ENCODE measurements at places on chromosomes 7 and 10.
A peak's percentile ranks its signal among the peaks of the same experiment; 100 is the strongest.

DNA sequence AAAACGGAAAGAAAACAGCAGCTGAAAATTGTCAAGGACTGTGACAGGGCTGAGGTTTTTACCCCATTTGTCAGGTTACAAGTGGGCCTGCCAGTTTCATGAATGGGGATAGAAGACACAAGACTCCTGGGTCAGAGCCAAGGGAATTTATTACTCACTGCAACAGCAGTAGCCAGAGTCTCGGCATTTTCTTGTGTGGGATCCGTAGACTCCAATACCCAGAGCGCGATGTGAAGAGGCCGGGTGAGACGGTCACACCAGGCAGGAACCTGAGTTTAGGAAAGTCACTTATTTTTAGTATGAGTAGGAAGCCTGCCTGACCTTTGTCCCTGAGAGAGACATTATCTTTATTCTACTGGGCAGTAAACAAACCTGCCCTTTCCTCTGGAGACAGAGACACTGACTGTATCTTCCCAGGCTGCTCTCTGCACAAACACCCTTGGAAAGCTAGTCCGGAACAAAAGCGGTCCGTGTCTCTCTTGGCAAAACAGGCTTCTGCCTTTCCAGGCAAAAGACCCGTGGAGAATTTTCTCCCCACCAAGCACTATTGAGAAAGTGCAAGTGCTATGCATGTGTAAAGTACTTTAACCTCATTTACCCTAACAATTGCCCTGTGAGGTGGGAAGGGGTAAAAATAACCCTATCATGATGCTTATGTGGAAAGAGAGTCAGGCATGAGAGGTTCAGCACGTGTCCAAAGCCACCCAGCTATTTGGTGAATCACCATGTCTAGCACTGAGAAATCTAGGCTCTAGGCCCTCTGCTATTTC, 58.4 kb downstream of the JCAD start:
- no peak for DNase-seq

GRCh38 chr7:94452239-94452638, 57.4 kb upstream of the CASD1 start:
- no peak for DNase-seq

- no peak for DNase-seq
Measured at GRCh38 chr10:125149680-125150047, 10.7 kb downstream of the CTBP2 start.

- DNase-seq: no peak
Measured at GRCh38 chr10:109698086-109698485, 225.2 kb downstream of the XPNPEP1 start.

GRCh38 chr10:31906039-31906438, 22.6 kb downstream of the ARHGAP12 start:
- no peak for DNase-seq

GRCh38 chr7:45684910-45685618, 110.9 kb downstream of the ADCY1 start:
- DNase-seq: no peak

DNA sequence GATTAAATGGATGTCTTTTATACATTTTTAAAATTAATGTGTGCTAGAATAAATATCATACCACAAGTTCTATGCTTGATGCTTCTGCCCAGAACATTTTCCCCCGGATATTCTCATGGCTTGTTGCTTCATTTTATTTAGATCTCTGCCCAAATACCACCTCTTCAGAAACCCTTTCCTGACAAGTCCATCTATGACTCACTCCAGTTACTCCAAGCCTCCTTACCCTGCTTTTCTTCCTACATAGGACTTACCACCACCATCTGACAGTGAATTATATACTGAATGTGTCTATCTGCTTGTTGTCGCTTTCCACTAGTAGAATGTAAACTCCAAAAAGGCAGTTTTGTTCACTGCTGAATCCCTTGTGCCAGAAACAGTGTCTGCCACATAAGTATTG, 19.1 kb upstream of the ERVW-1 start:
- no peak for DNase-seq

- DNase-seq: no peak
Measured at GRCh38 chr10:58993480-58994221, 182.8 kb upstream of the PHYHIPL start.

DNA sequence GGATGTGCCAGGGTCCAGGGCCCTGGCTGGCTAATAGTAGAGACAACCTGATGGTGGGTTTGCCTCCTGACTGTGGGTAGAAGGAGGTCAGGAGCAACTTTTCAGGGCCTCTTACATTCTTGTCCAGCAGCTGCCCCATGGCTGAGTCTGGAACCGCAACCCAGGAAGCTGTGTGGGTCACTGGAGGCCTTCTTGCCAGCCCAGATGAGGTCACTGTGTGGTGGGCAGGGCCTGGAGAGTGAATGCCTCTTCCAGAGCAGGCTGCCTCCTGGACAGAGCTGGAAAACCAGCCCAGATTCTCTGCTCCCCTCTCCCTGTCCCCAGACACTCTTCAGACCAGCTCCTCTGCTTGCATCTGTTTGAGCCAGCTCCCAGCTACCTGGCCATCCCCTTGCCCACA, 43.5 kb upstream of the LEP start:
- peak; percentile 2 for DNase-seq

DNA sequence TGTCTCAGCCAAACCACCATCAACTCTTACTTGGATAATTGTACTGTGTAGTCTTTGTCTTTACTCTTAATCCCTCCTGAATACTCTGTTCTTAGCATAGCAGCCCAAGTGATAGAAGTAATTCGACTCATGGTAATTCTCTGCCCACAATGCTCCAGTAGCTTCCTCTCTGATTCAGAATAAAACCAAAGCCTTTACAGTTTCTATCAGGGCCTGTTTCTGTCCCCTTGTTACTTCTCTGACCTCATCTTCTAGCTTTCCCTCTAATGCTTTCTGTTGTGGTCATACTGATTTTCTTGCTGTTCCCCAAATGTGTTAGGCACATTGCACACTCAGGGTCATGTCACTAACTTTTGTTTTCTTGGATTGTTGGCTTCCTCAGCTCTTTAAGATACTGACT, 8.0 kb downstream of the ZNF518A start:
- no peak for DNase-seq

DNA sequence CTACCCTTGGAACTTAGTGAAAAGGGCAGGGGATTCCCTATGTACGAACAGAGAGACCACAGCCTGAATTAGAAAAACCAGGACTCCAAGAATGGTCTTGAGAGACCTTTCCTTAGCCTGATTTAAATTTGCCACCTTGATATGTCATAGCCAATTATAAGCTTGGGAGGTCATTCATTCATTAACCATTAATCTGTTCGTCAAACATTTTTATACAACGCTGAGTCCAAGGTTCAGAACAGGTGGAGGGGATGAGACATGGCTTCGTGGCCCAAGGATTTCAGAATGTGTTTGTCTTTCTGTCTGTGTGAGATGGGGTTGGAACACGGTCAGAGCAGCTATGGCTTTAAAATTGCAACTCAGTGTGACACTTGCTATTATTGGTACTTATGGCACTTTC, 158.0 kb downstream of the PAXIP1 start:
- DNase-seq: no peak

DNA sequence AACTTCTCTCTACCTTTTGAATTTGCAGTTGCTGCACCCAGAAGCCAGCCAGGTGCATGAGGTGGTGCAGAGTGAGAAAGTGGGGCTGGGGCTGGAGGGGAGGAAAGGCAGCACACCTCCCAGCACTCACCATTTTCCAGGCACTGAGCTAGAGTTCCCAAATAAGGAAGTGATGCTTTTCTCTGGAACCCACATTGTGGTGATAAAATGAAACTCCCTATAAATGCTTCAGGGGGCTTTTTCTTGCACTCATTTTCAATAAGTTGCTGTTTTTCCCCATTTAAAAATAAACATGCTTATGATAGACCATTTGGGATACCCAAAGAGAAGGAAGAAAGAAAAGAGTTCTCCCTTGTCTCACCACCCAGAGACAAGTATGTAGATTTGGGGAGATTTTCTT, 42.8 kb upstream of the TNS3 start:
- DNase-seq: no peak

DNA sequence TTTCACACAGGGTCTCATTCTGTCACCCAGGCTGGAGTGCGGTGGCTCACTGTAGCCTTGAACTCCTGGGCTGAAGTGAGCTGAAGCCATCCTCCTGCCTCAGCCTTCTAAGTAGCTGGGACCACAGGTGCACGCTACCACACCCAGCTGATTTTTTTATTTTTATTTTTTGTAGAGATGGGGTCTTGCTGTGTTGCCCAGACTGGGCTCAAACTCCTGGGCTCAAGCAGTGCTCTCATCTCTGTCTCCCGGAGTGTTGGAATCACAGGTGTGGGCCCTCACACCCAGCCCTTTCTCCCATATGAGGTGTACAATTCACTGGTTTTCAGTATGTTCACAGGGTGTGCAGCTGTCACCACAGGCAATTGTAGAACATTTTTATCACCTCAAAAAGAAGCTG, 5.2 kb downstream of the INPP5A start:
- DNase-seq: no peak

GRCh38 chr10:60877777-60878120, 66.2 kb downstream of the RHOBTB1 start:
- no peak for DNase-seq

DNA sequence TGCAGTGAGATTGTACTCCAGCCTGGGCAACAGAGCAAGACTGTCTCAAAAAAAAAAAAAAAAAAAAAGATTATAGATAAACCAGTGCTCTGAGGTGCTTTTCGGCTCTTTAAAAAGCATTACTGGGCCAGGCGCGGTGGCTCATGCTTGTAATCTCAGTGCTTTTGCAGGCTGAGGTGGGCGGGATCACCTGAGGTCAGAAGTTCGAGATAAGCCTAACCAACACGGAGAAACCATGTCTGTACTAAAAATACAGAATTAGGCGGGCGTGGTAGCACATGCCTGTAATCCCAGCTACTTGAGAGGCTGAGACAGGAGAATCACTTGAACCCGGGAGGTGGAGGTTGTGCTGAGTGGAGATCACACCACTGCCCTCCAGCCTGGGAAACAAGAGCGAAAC, 6.6 kb upstream of the HNRNPF start:
- DNase-seq: peak; percentile 38

GRCh38 chr7:130982160-130982638, 248.2 kb upstream of the KLF14 start:
- DNase-seq: peak; percentile 48

DNA sequence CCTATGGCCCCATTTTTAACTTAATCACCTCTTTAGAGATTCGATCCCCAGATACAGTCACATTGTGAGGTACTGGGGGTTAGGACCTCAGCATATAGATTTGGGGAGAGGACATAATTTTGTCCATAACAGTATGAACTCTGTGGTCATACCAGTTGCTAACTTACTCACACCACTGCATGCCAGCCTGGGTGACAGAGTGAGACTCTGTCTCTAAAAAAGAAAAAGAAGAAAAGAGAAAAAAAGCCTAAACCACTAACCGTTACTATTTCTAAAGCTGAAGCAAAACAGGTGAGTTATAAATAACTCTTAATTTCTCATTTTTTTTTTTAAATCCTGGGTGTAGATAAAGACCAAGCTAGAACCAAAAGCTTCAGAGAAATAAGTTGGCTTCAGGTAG, 155.1 kb upstream of the AUTS2 start:
- DNase-seq: no peak

DNA sequence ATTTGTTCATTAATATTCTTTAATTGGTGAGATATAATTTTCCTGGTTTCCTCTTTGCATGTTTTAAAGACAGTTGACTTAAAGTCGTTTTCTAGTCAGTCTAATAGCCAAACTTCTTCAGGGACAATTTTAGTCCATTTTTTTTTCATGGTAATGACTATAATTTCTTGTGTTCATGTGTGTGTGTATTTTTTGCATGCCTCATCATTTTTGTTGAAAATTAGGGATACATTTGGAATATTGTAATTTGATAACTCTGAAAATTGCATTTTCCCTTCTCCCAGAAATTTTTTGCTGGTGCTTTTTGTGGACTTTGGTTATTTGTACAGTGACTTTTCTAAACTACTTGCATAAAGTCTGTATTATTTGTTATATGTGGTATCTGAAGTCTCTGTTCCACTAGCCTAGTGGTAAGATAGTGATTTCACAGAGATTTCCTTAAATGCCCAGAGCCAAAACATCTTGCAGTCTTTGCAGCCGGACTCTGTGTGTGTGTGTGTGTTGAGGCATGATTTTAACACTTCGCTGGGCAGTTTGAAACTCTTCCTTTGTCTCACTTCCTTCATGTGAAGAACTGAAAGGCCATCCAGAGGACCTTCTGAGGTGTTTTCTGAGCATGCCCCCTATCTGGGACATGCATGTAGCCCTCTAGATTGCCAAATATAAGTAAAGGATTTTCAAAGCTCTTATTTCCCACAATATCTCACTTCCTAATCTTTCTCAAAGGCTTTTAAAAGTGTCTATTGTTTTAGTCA, 40.9 kb upstream of the ZNF365 start:
- no peak for DNase-seq

GRCh38 chr7:5679813-5680473, 101.5 kb downstream of the RNF216 start:
- no peak for DNase-seq

- no peak for DNase-seq
Measured at GRCh38 chr10:12946372-12946771, 55.1 kb downstream of the CCDC3 start.

- DNase-seq: no peak
Measured at GRCh38 chr10:133350283-133350949, 3.2 kb downstream of the PRAP1 start.

DNA sequence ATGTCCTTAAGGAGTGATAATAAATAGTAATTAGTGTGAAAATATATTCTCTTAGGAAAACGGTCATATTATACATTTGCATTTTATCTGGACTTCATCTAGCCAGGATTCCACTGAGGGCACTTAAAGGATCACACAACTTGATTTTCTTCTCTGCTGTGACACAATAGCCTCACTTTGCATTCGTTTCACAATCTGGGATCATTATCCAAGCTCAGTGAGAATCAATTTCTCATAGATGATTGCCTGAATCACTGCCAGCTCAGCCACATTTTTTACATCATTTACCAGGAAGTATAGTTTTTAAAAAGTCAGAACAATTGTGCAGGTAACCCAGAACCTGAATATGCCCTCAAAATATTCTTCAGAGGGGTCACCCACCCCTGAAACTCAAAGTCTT, 68.9 kb downstream of the PTPRZ1 start:
- no peak for DNase-seq

DNA sequence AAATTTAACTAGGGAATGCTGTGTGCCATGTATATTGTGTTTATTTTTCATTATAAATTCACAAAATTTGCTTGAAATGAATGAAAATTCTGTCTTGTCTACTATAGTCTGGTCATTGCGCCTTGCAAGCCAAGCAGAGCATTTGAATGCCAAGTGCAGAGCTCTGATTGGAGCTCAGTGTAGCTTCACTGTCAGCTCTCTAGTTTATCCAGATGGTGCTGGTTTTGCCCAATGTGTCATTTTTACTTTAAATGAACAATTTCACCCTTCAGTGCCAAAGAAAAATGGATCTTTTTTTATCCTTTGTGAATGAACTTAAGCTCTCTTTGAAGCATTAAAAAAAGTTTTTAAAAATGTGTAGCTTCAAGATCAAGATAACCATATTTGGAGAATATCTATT, 225.6 kb upstream of the CACNA2D1 start:
- DNase-seq: no peak

GRCh38 chr10:94213980-94214379, 148.8 kb downstream of the NOC3L start:
- DNase-seq: no peak

DNA sequence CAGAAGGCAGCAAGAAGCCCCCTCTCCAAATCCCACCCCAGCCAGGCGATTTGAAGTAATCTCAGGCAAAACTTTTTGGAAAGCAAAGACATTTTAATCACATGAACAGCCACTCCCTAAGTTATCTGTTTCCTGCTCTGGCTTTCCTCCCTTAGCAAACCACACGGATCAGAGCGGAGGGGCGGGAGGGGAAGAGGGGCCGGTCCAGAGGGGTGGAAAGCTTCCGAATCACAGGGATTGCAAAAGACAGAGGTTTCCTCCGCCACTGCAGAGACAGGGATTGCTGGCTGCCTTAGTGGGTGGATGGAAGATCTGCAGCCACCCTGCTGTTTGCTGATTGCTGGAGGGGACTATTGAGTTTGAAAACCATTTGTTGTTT, 41.2 kb downstream of the ZCCHC24 start:
- no peak for DNase-seq

Data from activated CD4-positive, alpha-beta memory T cell treated with anti-CD3 and anti-CD28 coated beads for 36 hours (primary cell).